ENCODE measurements at places on chromosomes 6 and 20.

DNA sequence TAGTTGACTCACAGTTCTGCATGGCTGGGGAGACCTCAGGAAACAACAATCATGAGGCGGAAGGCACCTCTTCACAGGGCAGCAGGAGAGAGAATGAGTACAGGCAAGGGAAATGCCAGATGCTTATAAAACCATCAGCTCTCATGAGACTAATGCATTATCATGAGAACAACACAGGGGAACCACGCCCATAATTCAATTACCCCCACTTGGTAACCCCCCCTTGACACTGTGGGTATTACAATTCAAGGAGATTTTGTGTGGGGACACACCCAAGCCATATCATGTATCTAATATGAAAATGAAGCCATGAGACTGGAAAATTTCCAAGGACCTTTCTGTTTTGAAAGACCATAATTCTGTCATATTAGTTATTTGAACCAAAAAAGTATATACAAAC is 342.4 kb upstream of the PLCB4 start:
- H3K4me1 ChIP-seq = no peaks in the 10 kb centered on the region
- DNase-seq = no peak
- no peak overlapping the region for H3K27ac ChIP-seq

GRCh38 chr6:119541132-119541905 is 191.8 kb upstream of the MAN1A1 start:
- H3K27ac ChIP-seq = no peak overlapping the region
- no peak overlapping the region for H3K4me3 ChIP-seq
- no peaks in the 10 kb centered on the region for H3K4me1 ChIP-seq
- no peaks in the 10 kb centered on the region for H3K36me3 ChIP-seq
- DNase-seq = no peak

DNA sequence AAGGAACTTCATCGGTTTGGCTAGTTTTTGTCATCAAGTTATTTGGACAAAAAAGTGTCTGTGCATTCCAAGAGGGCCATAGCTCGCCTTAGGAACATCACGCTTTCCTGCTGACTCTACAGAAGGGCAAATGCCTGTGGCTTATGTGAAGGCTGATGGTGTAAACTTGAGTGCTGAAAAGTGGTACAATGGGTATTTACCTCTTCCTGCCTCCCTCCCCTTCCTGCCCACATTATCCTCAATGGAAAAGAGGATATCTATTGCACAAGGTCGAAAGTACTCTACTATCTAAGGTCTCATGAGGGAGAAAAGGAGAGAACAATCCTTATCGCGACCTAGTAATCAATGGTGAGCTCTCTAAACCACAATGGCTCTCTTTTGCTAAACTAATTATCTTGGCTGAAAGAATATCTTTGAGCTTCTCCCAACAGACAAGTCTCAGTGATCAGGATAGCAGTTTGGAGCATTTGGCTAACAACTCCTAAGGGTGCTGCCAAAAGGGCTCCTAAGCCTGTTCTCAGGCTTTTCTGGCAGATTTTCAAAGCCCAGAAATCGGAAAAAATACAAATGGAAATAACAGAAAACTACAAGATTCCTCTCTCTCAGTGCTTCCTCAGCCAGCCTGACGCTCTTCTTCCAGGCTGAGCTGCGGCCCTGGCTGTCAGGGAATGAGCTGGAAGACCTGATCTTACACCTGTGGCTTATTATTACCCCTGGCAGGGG is 42.6 kb upstream of the ENPP1 start:
- no peak overlapping the region for H3K27ac ChIP-seq
- H3K4me3 ChIP-seq = no peak overlapping the region
- H3K4me1 ChIP-seq = no peaks in the 10 kb centered on the region

GRCh38 chr6:133774356-133774755 is 114.6 kb upstream of the TCF21 start:
- H3K4me1 ChIP-seq = no peaks in the 10 kb centered on the region
- no peaks in the 10 kb centered on the region for H3K36me3 ChIP-seq
- no peak overlapping the region for H3K27ac ChIP-seq
- H3K4me3 ChIP-seq = no peak overlapping the region
- no peak for DNase-seq
- no peaks in the 10 kb centered on the region for H3K27me3 ChIP-seq

DNA sequence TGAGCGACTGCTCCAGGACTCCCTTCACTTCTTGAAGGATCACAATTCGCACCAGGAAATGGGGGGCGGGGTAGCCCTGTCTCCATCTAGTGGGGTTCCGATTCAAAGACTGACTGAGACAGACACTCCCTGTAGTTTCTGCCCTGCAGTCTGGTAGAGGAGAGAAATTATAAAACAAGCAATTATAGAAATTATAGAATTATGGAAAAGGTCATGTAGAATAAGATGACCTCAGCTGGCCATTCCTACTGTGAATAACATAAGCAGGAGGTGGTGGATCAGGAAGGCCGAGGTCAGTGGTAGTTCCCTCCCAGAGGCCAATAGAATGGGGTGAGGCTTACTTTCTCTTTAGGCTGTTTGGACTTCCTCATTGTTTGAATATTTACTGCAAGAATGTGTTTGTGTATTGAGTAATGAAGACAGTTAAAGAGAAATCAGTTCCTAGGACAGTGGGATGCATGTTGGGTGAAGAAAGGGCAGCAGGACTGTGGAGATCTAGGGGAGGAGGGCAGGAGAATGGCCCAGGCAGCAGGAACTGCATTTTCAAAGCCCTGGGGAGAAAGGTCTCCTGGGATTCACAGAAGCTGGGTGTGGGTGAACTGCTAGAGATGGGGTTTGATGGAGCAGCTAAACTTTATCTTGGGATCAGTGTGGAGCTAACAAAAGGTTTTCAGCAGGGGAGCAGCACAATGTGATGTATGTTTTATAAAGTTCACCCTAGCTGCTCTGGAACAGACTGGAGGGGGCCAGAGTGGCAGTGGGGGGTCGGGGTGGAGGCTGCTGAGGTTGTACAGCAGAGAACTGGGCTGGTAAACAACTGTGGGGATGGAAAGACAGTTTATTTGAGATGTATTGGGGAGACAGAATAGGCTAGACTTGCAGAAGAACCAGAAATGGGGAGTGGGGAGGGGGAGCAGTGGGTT is 2.1 kb downstream of the ZNF341 start:
- H3K36me3 ChIP-seq = no peaks in the 10 kb centered on the region
- no peak overlapping the region for H3K4me3 ChIP-seq
- peaks cover 28% of the 10 kb centered on the region for H3K4me1 ChIP-seq
- no peak for DNase-seq
- H3K27ac ChIP-seq = no peak overlapping the region

DNA sequence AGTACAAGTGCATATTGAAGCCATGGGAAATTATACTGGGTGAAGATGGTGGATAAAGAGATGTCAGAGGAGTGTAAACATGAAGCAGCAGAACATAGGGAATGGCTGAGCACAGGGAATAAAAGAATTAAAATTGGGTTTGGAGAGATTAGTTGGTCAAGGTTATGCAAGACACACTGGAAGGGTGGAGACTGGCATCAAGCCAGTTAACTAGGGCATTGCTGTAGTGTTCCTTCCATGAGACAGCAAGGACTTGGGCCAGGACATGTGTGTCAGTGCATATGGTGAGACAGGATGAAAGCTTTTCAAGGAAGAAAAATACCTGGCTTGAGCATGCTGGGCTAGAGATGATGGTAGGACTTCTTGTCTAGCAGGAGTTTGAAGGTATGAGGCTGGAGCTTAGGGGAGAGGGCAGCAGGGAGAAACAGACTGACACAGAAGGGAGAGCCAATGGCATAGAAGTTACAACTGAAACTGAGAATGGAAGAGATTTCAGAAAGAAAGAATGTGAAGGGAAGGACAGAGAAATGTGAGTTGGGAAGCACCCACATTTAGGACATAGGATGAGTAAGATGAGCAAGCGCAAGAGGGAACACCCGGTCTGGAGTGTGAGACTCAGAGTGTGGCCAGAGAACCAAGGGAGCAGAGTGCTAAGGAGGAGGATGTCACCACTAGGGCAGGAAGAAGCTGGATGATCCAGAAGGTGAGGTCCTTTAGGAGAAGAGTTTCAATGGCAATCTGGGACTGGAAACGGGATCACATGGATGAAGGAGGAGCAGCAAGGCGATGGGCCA is 14.5 kb upstream of the TMEM170B start:
- H3K27me3 ChIP-seq = no peaks in the 10 kb centered on the region
- DNase-seq = no peak
- H3K4me1 ChIP-seq = no peaks in the 10 kb centered on the region
- H3K36me3 ChIP-seq = no peaks in the 10 kb centered on the region

DNA sequence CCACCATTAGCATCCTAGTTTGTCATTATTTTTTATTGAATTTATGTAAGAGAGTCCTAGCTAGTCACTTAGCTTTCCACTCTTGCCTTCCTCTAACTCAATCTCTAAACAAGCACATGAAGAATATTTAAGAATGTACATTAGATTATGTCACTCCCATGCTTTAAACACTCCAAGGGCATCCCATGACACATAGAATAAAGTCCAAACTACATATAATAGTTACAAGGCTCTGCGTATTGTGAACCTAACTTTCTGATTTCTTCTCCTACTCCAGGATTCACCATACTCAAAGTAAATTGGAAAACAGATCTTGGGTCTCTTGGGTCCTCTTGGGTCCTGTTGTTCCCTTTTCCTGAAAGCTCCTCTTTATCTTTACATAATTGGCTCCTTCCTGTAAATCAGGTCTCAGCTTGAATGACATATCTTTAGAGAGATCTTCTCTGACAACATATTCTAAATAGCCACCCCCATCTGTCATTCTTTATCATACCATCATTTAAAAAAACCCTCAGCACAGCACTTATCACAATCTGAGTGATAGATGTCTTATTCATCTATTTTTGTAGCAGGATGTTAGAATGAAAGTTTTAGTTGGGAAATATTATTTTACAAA is 1042.4 kb upstream of the FLRT3 start:
- no peak overlapping the region for H3K4me3 ChIP-seq
- no peaks in the 10 kb centered on the region for H3K27me3 ChIP-seq
- DNase-seq = no peak
- no peak overlapping the region for H3K27ac ChIP-seq
- no peaks in the 10 kb centered on the region for H3K36me3 ChIP-seq

- H3K36me3 ChIP-seq = no peaks in the 10 kb centered on the region
- no peaks in the 10 kb centered on the region for H3K27me3 ChIP-seq
- no peaks in the 10 kb centered on the region for H3K4me1 ChIP-seq
- H3K27ac ChIP-seq = no peak overlapping the region
- no peak overlapping the region for H3K4me3 ChIP-seq
Observed at GRCh38 chr6:77620278-77620882, 32.5 kb upstream of the MEI4 start.

GRCh38 chr20:18191306-18191705 is 53.6 kb downstream of the KAT14 start:
- peaks cover 10% of the 10 kb centered on the region for H3K36me3 ChIP-seq
- no peaks in the 10 kb centered on the region for H3K4me1 ChIP-seq
- no peaks in the 10 kb centered on the region for H3K27me3 ChIP-seq
- no peak overlapping the region for H3K4me3 ChIP-seq
- H3K27ac ChIP-seq = no peak overlapping the region
- no peak for DNase-seq

DNA sequence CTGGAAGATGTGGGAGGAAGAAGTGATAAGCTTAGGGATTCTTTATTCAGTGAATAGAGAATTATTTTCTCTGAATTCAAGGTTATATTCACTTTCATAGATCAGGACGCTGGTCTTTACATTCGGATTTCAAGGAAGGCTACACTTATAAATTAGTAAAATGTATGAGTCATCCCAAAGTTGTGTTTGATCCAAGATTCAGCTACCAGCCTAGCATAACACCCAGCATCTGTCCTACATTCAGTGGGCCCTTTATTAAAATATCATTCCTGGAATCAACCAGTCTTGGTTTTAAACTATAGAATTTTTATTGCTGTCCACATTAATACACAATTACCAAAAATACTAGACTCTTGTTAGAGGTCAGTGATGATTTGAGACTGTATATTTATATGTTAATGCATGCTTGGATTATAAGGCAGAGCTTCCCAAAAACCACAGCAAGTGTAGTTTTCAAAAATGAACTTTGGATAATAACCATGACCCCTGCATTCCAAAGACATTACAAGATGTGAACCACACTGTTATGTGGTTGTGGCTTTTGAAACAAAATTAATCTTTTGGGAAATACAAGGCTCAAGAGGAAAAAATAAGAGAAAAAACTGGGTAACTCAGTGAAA is 210.7 kb upstream of the CNR1 start:
- no peak overlapping the region for H3K4me3 ChIP-seq
- H3K4me1 ChIP-seq = no peaks in the 10 kb centered on the region
- no peak for DNase-seq
- no peaks in the 10 kb centered on the region for H3K36me3 ChIP-seq

DNA sequence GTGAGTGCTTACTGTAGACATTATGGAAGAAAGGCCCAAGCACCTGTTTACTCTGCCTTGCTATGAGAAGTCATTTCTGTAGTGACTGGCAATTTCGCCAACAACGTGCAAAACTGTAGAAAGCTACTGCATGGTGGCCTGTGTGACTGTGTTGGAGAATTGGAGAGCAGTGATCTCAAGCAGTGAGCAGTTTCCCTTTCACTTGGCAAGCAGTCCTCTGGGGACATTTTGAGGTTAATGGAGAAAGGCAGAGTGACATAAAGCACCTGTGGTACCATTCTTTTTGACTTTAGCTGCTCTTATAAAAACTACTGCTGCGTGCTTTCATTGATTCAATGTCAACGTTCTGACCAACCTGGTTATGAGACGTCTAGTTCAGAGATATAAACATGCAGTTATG is 382.6 kb upstream of the JAG1 start:
- H3K27ac ChIP-seq = no peak overlapping the region
- no peak overlapping the region for H3K4me3 ChIP-seq
- no peaks in the 10 kb centered on the region for H3K36me3 ChIP-seq
- H3K4me1 ChIP-seq = no peaks in the 10 kb centered on the region
- no peak for DNase-seq

- H3K4me3 ChIP-seq = no peak overlapping the region
- DNase-seq = no peak
- H3K36me3 ChIP-seq = no peaks in the 10 kb centered on the region
Observed at GRCh38 chr6:125216015-125216414, 62.4 kb downstream of the TPD52L1 start.

- no peaks in the 10 kb centered on the region for H3K4me1 ChIP-seq
- H3K36me3 ChIP-seq = no peaks in the 10 kb centered on the region
- no peak overlapping the region for H3K4me3 ChIP-seq
Observed at GRCh38 chr6:152462716-152463115, 174.4 kb downstream of the SYNE1 start.

- DNase-seq = peak; percentile 72
- peak overlapping the region; percentile 70 for H3K27ac ChIP-seq
- H3K36me3 ChIP-seq = peaks cover 18% of the 10 kb centered on the region
- H3K4me1 ChIP-seq = peaks cover 62% of the 10 kb centered on the region
Observed at GRCh38 chr6:24949020-24949569, 13.3 kb upstream of the RIPOR2 start.
